ENCODE measurements at places on chromosomes 3 and 15. TPM values are rescaled to one million over a fixed set of nuclear protein-coding genes. Genes with fewer than 3 reads are reported as not detected.
A peak's percentile ranks its signal among the peaks of the same experiment; 100 is the strongest.

- no peak for DNase-seq
Observed at GRCh38 chr3:74107451-74107850, 482.7 kb upstream of the PDZRN3 start.

- DNase-seq: no peak
Observed at GRCh38 chr3:25235031-25235430, 193.0 kb upstream of the RARB start.

Gene LIPH
- total RNA-seq: 11.6 TPM

Gene NT5DC2
- 120 TPM for total RNA-seq

GRCh38 chr15:58562135-58562534 is 130.3 kb downstream of the LIPC start:
- no peak for DNase-seq

DNA sequence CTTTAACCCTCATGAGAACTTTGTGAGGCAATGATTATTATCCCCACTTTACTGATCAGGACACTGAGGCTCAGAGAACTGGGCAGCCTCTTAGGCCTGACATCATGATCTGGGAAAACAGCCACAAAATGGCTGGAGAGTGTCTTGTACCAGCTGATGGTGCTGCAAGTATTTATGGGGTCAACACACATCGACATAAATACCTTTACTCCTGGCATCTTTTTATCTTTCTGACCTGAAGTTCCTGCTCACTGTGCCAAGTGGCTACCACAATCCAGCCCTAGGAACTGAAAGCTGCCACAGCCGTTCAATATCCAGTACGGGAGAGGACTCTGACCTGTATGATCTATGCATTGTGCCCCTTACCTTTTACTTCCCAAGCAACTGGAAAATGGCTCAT is 29.2 kb upstream of the MUC13 start:
- DNase-seq: peak; percentile 29

Gene CYP1A2
- not detected for total RNA-seq

Gene OR5K2
- not detected for total RNA-seq

DNA sequence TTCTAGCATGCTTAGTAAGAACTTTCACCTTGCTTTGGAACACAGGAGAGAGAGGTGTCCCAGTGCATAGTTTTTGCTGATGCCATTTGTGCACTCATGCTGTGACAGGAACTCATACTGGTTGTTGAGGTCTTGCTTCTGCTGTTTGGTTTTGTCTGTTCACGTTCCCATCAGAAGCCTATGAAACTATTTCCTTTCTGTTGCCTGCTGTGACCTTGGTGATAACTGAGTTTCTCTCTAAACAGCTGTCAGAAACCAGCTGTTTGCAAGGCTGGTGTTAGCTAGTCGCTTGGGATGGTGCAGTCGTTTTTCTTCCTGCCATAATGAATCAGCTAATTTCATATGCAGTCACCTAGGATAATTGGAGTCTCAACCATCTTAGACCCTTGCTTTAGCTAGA is 724.1 kb downstream of the GRM7 start:
- no peak for DNase-seq
